ENCODE measurements at places on chromosomes 3 and 15.

DNA sequence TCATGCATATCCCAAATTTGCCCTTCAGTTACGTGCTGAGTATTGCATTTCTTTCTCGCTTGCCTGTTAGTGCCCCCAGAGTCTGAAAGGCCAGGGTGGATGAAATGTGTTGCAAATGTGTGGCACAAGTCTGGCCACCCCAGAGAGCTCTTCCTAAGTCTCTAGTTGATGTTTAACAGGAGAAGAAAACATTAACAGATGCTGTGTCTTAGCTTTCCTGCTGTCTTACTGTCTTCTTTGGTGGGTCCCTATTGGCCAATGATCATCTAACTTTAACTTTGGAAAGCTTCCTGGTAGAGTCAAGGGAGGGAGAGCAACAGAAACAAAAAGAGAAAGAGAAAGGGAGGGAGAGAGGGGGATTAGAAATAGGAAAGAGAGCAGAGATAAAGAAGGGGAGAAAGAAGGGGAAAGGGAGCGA, 76.7 kb upstream of the P3H2 start:
- no peak for DNase-seq

DNA sequence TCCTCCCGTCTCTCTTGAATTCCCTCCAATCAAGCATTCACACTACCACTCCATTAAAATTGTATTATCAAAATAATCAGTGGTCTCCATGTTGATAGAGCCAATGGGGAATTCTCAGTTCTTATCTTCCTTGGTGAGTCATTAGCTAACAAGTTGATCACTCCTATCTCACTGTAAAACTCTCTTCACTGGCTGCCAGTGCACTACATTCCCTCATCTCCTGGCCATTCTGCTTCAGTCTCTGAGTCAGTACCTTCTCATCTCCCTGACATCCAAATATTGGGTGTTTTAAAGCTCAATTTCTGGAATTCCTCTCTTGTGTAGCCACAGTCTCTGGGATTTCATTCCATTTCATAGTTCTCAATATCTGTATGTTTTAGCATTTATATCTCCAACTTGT, 175.2 kb downstream of the ALDH1A2 start:
- no peak for DNase-seq

- peak; percentile 79 for DNase-seq
These were observed 12.9 kb downstream of the SLCO3A1 start for GRCh38 chr15:91866371-91866905.

DNA sequence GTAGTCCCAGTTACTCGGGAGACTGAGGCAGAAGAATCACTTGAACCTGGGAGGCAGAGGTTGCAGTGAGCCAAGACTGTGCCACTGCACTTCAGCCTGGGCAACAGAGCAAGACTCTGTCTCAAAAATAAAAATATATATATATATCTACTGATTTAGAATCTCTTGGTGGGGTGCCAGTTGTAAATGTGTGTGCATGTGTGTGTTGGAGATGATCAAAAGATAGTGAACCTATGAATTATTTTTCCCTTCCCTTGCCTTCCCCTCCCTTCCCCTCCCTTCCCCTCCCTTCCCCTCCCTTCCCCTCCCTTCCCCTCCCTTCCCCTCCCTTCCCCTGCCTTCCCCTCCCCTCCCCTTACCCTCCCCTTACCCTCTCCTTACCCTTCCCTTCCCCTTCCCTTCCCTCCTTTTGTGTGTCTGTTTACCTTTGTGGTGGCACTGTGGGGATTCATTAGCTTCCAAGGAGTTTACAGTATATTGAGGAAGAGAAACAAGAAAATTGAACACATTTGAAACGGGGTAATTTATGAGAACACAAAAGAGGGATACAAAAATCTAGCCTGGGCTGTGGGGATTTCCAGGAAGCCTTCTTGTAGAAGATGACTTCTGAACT, 281.5 kb upstream of the DPPA4 start:
- no peak for DNase-seq

GRCh38 chr3:158790901-158791589, 10.8 kb upstream of the MFSD1 start:
- peak; percentile 82 for DNase-seq

DNA sequence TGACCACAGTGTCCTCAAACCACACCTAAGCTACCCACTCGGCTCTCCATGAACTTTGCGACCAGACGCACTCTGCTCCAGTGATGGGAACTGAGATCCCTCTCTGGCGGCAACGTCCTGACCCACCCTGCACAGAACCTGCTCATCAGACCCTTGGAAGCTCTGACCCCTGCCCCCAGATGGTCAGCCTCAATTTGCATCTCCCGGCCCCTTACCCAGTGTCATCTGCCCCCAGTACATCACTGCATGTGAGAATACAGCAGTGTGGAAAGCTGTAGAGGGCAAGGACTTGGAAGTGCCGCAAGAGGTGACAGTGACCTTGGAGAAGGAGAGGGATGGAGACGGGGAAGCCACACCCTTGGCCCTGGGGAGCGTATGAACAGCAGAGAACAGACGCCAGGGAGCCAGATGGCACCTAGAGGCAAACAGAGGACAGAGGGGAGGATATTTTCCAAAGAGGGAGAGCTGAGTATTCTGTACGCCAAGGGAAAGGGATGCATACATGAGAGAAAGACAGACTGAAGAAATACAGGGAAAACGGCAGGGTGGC, 192.0 kb downstream of the XXYLT1 start:
- no peak for DNase-seq

DNA sequence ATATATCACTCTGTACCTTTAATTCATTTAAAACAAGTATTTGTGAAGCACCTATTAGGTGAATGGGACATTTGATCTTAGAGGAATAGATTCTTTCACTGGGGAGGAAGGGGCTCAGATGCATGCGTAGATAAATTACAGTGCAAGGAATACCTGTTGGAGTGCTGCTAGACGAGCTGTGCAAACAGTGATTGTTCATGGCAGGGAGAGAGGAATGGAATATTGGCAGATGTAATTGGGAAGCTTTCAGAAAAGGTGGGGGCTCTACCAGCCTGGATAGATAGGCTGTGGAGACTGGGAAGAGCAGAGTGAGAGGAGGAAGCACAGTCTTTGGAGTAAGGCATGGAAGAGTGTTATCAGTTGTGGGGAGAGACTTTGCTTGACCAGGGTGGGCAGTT, 116.8 kb downstream of the AKAP13 start:
- no peak for DNase-seq

GRCh38 chr15:94177112-94177511, 54.2 kb upstream of the MCTP2 start:
- DNase-seq: no peak

- DNase-seq: no peak
These were observed 129.1 kb upstream of the ABHD17C start for GRCh38 chr15:80565988-80566387.

- no peak for DNase-seq
These were observed 73.2 kb downstream of the IQCH start for GRCh38 chr15:67327737-67328136.

DNA sequence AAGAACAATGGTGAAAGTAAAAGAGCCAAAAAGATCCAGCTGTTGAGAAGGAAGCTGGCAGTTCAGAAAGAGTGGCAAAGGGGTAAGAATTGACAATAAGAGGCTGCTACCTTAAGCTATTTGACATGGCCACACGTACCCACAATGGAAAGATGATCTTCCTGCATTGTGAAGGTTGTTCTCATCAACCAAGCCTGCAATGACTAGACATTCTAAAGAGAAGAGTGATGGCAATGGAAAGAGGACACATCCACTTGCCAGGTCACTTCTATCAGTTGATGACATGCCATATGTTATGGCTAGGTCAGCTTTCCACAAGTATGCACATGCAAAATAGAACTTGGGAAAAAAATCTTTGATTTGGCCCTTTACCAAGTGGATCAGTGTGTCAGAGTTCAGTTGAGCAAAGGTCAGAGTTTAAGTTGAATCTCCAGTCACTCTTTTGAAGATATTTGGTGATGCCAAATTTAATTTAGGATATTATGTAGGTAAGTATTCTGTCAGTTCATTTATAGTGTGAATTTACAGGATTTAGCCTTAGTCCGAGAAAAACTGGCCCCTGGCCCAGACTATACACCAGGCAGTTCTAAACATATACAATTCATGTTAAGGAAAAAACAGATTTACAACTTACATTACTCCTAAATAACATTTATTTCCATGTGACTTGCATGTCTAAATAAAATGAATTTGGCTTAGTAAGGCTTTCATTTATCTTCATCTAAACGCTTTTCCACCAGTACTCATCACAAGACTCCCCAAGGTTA, 104.9 kb upstream of the FLNB start:
- no peak for DNase-seq

- DNase-seq: peak; percentile 75
These were observed 34.8 kb upstream of the RASA2 start for GRCh38 chr3:141452045-141452444.

DNA sequence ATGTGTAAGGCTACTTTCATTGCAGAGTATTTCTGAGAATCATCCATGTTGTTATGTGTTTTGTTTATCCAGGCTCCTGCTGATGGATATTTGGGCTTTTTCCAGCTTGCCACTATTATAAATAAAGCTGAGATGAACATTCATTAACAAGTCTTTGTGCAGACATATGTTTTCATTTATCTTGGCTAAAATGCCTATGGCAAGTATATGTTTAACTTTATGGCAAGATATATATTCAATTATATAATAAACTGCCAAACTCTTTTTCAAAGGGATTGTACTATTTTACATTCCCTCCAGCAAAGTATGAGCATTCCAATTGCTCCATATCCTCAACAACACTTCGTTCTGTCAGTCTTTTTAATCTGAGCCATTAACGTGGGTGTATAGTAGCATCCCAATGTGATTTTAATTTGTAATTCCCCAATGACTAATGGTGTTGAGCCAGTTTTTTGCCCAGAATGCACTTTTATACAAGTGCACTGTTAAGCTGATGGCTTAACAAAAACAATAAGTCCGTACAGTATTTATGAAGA, 452.4 kb downstream of the SHQ1 start:
- DNase-seq: peak; percentile 73

GRCh38 chr15:33132722-33133345, 61.7 kb downstream of the FMN1 start:
- peak; percentile 74 for DNase-seq

DNA sequence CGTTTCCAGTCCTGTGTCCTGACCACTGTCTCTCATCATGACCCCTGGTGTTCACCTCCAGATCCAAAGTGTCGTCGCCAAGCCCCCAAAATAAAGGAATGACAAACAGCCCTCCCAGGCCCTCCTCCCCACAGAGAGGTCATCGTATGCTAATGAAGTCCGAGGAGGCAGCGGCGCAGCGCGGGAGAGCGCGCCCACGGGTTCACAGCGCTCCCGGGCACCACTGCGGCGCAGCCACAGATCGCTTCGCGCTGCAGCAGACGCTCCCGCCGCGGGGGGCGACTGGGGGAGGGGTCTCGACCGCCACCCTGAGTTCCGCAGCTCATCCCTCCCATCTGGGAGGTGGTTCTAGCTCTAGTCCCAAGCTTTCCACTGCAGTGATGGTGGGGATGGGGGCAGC, 1.3 kb downstream of the DGKG start:
- no peak for DNase-seq

DNA sequence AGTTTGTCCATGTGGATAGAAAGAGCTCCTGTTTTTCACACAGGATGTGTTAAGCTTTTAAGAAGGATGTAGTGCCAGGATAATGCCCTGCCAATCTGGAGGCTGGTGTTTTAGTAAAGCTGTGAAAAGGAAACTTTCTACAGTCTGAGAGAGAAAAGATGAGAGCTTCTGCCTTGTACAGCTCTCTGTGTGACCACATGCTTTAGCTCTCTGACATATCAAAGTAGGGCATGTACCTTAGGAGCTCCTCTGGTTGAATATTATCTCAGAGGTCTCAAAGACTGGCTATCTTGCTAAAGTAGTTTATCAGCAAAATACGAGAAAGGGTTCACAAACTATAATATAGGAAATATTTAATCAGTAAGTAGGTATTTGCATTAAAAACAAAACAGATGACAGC, 30.4 kb downstream of the CDIN1 start:
- DNase-seq: no peak

GRCh38 chr3:174884776-174885568, 25.8 kb downstream of the NAALADL2 start:
- no peak for DNase-seq

DNA sequence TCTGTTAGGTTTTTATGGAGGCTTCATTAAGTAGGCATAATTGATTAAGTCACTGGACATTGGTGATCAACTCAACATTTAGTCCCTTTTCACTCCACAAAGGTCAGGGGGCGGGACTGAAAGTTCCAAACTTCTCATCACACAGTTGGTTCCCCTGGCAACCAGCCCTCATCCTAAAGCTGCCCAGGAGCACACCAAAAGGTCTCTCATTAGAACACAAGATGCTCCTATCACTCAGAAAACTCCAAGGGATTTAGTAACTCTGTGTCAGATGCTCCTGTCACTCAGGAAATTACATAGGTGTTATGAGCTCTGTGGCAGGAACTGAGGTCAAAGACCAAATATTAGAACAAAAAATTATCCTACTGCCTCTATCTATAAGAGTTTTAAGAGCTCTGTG, 321.5 kb downstream of the OTOL1 start:
- no peak for DNase-seq

- DNase-seq: peak; percentile 47
These were observed 30.6 kb upstream of the LPP start for GRCh38 chr3:188123170-188123905.

DNA sequence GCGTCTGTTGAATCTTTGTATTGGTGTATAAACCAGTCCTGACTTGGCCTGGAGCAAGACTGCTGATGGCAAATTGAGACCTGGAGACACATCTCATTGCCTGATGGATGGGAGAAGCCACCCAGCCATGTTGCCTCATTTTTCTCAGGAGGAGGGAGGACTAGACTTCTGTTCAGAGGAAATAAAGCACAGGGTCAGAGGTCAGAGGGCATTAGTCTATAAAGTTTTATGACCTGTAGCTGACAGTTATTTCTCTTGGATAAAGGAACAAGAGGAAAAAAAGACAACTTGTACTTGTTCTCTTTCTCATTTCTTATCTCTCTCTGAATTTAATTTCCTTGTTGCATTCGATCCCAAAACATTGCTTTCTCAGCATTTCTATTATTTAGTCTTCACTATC, 775.9 kb downstream of the SQOR start:
- no peak for DNase-seq

GRCh38 chr3:177931346-177931745, 604.9 kb upstream of the KCNMB2 start:
- DNase-seq: peak; percentile 20

DNA sequence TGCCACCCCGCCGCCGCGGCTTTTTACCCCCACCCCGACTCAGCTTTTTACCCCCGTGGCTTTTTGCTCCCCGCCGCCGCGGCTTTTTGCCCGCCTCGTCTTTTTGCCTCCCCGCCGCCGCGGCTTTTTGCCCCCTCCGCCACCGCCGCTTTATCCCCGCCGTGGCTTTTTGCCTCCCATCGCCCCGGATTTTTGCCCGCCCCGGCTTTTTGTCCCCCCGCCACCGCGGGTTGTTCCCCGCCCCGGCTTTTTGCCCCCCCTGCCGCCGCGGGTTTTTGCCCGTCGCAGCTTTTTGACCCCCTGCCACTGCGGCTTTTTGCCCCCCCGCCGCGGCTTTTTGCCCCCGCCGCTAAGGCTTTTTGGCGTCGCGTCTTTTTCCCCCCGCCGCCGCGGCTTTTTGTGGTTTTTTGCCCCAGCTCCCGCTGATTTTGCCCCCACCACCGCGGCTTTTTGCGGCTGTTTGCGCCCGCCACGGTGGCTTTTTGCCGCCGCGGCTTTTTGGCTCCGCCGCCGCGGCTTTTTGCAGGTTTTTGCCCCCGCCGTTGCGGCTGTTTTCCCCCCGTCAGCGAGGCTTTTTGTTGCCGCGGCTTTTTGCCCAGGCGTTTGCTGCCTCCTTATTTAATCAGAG, 597.2 kb downstream of the GOLGA6L6 start:
- DNase-seq: no peak

Measured in fibroblast of mammary gland (primary cell).